ENCODE measurements at places on chromosomes 2 and 18. TPM values are rescaled to one million over a fixed set of nuclear protein-coding genes. Genes with fewer than 3 reads are reported as not detected.

GRCh38 chr2:128362889-128363228 is 44.2 kb upstream of the HS6ST1 start:
- H3K36me3 ChIP-seq: no peaks in the 10 kb centered on the region
- peaks cover 22% of the 10 kb centered on the region for H3K4me1 ChIP-seq
- peaks cover 54% of the 10 kb centered on the region for H3K27me3 ChIP-seq
- no peak overlapping the region for H3K4me3 ChIP-seq
- no peak overlapping the region for H3K27ac ChIP-seq
- DNase-seq: no peak

DNA sequence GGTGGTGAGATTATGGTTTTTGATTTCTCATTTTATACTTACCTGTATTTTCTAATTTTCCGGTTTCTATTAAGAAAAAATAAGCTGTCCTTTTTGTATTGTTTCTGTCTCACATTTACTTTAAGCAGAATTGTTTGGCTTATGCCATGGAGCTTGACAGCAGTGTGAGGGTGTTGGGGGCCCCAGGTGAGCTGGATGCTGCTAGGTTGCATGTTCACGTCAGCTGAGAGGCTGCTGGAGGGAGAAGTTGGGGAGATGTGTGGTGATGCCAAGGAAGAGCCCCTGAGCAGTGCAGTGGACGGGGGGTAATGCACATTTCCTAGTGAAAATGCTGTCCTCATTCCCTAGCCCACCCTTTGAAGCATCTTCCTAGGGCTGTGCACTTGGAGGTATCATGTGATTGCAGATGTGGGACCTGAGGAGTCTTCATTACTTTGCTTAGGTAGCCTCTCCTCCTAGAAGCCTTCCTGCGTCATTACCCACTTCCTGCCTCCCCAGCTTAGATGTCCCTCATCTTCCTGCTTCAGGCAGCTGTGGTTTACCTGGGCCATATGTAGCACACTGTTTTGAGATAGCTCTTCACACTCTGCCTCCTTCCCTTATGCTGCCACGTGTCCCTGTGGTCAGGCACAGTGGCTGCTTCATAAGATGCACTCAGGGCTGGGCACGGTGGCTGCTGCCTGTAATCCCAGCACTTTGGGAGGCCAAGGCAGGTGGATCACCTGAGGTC is 16.2 kb downstream of the ATG16L1 start:
- H3K27ac ChIP-seq: no peak overlapping the region
- H3K4me3 ChIP-seq: no peak overlapping the region
- DNase-seq: no peak

DNA sequence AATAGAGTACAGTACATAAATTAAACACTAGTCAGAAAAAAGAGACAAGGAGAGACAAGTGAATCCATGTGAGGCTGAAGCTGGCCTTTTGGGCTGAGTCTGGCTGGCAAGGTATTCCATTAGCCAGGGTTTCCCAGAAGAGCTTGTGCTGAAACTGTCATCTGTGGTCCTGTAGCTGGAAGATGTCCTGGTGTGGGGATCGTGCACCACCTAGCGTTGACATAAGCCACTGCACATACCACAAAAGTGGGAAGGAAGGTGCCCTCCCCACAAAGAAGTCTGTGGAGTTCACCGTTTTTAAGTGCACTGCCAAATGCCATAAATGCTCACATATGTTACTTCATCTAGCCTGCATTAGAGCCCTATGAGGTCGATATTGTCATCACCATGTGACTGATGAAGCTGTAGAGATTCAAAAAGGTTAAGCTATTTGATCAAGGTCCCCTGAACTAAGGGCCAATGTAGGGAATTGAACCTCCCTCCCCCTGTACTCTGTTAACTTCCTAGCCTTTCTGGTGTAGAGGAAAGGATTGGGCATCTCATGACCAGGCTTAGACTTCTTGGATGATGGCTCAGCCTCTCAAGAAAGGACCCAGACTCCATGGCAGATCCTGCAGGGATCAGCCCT is 31.9 kb upstream of the GALNT14 start:
- H3K4me3 ChIP-seq: no peak overlapping the region
- no peaks in the 10 kb centered on the region for H3K36me3 ChIP-seq
- H3K27ac ChIP-seq: no peak overlapping the region
- peak; percentile 47 for DNase-seq
- H3K27me3 ChIP-seq: peaks cover 39% of the 10 kb centered on the region
- H3K4me1 ChIP-seq: no peaks in the 10 kb centered on the region

DNA sequence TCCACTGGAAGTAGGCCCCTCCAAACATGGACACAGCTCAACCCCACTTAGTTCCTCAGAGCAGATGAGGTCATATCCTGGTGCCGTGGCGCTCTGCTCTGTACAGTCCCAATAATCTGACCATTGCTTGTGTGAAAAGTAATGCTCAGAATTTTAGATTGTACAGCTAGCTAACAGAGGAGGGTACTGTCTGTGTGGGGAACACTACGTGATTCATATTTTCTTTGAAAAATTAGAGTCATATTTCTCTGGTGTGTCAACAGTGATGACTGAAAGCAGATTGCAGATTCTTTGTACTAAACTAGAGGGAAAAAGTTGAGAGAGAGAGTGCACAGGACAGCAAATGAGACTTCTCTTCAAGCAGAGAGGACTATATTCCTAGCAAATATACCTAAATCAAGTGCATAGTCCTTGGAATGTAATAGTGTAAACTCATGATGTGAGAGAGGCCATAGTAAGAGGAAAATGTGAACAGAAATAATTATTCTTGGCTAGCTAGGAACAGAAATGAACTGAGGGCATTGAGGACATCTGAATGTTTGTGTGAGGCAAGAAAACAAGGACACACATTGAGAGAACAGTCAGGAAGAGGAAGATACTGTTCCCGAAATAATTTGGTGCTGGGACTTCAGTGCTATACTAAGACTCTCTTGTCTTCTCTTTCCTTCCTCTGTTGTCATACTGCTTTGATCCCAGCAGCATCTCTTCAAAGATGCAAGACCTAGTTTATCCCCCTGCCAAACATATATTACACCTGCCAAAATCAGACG is 157.0 kb upstream of the RND3 start:
- H3K4me3 ChIP-seq: no peak overlapping the region
- H3K27me3 ChIP-seq: no peaks in the 10 kb centered on the region
- DNase-seq: no peak
- H3K36me3 ChIP-seq: no peaks in the 10 kb centered on the region

DNA sequence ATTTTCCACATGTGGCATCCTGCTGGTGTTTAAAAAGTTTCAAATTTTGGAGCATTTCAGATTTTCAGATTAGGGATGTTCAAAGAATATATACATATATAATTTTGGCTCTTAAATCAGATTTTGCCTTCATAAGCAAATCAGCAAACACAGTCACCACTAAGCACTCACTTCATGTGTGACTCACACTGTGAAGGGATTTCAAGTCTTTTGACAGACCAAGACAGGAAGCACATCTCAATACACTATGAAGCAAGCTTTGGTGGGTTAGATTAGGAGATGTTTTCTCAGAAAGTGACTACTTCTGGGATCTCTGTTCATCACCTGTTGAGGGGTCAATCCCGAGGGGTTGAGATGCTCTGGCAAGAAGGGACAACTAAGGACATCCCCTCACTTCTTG is 227.8 kb upstream of the RBBP8 start:
- DNase-seq: no peak
- H3K4me3 ChIP-seq: no peak overlapping the region
- no peaks in the 10 kb centered on the region for H3K36me3 ChIP-seq
- no peaks in the 10 kb centered on the region for H3K4me1 ChIP-seq
- H3K27me3 ChIP-seq: no peaks in the 10 kb centered on the region

SERPINB12 gene
- total RNA-seq: not detected

DNA sequence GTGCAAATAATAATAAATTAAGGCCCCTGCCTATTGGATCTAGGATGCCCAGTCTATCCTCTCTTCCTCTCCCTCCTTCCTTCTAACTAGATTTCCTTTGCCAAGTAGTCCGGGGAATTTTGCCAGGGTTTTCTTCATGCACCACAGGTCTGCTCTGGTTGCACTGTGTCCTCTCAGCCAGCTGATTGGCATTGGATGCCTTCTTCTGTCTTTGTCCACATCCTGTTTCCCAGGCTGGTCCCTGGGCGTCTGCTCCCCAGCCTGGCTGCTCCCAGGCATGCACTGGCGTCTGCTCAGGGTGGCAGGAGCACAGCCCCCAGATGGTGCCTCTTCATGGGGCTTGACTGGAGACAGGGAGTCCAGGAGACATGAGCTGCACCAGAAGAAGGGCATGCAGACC is 66.4 kb downstream of the GALR1 start:
- no peak overlapping the region for H3K4me3 ChIP-seq
- no peak overlapping the region for H3K27ac ChIP-seq
- no peaks in the 10 kb centered on the region for H3K36me3 ChIP-seq
- no peak for DNase-seq
- H3K4me1 ChIP-seq: no peaks in the 10 kb centered on the region

- no peak overlapping the region for H3K4me3 ChIP-seq
- no peaks in the 10 kb centered on the region for H3K4me1 ChIP-seq
- no peak for DNase-seq
- peaks cover 2% of the 10 kb centered on the region for H3K27me3 ChIP-seq
Measured at GRCh38 chr18:73232933-73233332, 365.1 kb upstream of the NETO1 start.
